Muscle of leg (tissue), 16 donors: ENCODE measurements at places on chromosomes 11 and 22.
A peak's percentile ranks its signal among the peaks of the same experiment; 100 is the strongest.

- peak; percentile 30 for DNase-seq
Measured at GRCh38 chr11:121467965-121468364, 15.2 kb upstream of the SORL1-AS1 start.

GRCh38 chr11:115920841-115921480, 416.7 kb upstream of the CADM1 start:
- no peak for DNase-seq

- DNase-seq, result no peak
Measured at GRCh38 chr11:59800390-59801025, 10.1 kb downstream of the MRPL16 start.

DNA sequence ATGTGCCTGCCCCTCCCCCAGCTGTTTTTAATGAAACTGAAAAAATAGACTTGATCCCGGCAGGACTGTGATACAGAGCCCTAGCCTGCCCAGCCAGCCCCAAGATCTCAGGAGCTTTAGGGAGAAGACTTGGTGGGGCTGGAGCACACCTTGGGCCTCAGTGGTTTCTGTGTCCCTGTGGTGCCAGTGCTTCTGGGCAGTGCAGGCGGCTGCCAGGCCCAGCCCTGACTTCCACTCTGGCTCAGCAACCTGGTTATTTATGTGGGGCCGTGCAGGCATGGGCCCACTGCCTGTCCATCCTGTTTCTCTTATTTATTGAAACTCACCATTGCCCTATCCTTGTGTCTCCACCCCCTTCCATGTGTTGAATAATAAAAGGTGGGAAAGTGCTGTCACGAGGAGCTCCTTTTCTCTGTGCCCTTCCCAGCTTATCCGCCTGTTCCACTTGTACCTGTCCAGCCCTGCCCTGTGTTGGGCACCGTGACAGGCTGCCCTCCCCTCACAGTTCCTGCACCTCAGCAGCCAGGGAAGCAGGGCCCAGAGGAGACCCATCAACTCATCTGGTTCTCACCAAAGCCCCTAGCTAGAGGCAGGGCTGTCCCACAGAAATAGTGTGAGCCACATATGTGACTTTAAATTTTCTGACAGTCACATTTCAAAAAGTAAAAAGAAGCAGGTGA, 20.2 kb downstream of the RELT start:
- DNase-seq, result peak; percentile 8

- peak; percentile 94 for DNase-seq
Measured at GRCh38 chr22:36197065-36197440, 4.6 kb downstream of the APOL4 start.

- DNase-seq, result no peak
Measured at GRCh38 chr11:117924631-117925170, 4.5 kb downstream of the TMPRSS13 start.

DNA sequence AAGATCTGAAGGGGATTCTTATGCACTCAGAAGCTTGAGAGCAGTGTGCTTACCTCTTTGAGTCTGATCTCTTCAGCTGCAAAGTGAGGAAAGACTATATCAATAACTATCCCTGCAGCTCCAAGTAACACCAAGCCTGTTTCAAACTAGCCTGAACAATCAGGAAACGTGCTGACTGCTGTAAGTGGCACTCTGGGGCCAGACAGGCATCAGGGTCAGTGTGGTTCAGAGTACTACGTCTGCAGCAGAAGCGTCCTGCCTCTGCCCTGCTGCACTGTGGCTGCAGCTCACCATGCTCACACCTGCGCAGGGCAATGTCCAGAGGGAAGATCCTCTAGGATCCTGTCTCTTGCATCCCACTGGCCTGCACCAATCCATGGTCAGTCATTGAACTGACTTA, 25.5 kb upstream of the LINC01488 start:
- no peak for DNase-seq

GRCh38 chr11:33387581-33387980, 130.4 kb downstream of the HIPK3 start:
- peak; percentile 8 for DNase-seq

- no peak for DNase-seq
Measured at GRCh38 chr11:75373201-75373600, 21.7 kb upstream of the ARRB1 start.

DNA sequence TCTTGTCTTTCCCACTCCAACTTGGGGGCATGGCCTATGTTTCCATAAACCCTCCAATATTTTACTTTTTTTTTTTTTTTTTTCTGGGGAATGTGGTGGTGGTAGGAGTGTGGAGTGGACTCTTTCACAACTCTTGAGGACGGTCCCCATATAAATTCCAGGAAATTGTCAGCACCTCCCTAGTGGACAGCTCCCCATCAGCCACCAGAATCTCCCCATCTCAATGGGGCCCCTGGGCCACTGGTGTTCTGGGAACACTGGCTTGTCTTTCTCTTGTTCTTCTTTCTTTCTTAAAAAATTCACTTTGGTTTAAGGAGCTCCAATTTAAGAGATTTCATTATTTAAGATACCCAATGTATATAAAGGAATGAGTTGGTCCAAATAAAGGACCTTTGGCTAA, 74.1 kb downstream of the ADM start:
- DNase-seq, result peak; percentile 60

GRCh38 chr11:123560006-123560405, 94.4 kb downstream of the SCN3B start:
- DNase-seq, result peak; percentile 82

GRCh38 chr22:39214383-39215069, 30.3 kb downstream of the PDGFB start:
- DNase-seq, result no peak

- DNase-seq, result no peak
Measured at GRCh38 chr11:84471501-84471900, 1155.6 kb downstream of the DLG2 start.

DNA sequence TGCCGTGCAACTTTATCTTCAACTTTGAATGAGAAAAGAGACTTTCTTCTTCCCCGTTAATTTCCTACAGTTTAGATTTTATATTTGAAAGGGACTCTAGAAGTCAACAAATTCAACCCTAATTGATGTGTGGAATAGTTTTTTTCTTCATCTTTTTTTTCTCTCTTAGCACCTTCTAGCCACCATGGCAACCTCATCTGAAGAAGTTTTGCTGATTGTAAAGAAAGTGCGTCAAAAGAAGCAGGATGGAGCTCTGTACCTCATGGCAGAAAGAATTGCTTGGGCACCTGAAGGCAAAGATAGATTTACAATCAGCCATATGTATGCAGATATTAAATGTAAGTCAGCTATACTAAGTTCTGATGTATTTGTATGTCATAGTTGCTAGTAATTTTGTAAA, 10.5 kb downstream of the GTF2H1 start:
- DNase-seq, result no peak

GRCh38 chr22:48796310-48797015, 1031.2 kb downstream of the BRD1 start:
- DNase-seq, result no peak

DNA sequence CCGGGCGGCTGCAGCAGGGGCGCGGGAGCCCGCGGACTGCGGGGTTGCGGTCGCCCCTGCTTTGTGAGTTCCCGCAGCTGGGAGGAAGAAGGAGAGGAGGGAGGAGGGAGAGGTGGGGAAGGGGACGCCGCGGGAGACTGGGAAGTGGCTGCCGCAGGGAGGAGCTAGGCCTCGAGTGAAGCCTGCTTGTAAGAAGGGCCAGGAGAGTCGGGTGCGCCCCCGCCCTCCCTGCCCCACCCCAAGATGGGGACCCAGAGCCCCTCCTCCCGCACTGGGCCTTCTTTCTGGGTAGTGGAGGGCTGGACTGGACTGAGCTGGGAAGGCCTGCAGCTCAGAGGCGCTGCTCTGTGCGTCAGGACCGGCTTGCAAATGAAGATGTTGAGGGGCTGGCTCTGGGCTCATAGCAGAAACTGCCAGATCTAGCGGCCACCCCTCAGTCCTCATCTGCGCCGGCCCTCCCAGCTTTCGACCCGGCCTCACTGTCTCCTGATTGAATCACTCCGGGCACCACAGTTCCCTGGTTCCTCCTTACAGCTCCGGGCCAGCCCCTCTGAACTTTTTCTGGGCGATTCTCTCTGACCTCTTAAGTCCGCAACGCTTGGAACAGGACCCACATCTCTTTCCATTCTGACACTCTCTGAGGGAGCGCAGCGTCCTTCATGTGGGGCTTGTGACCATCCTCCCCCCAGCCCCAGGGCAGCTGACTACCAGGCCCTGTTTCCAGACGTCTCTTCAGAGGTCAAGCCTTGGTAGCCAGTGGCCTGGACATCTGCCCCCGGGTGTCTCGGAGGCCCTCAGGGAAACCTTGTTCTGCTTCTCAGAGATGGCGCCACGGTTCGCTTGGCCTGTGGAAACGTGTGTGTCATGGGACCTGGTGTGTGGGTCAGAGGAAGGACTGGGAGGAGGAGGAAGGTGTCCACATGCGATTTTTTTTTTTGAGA, 21.9 kb downstream of the SERPINH1 start:
- DNase-seq, result peak; percentile 97

GRCh38 chr11:28704801-28705200, 596.6 kb downstream of the METTL15 start:
- peak; percentile 27 for DNase-seq

DNA sequence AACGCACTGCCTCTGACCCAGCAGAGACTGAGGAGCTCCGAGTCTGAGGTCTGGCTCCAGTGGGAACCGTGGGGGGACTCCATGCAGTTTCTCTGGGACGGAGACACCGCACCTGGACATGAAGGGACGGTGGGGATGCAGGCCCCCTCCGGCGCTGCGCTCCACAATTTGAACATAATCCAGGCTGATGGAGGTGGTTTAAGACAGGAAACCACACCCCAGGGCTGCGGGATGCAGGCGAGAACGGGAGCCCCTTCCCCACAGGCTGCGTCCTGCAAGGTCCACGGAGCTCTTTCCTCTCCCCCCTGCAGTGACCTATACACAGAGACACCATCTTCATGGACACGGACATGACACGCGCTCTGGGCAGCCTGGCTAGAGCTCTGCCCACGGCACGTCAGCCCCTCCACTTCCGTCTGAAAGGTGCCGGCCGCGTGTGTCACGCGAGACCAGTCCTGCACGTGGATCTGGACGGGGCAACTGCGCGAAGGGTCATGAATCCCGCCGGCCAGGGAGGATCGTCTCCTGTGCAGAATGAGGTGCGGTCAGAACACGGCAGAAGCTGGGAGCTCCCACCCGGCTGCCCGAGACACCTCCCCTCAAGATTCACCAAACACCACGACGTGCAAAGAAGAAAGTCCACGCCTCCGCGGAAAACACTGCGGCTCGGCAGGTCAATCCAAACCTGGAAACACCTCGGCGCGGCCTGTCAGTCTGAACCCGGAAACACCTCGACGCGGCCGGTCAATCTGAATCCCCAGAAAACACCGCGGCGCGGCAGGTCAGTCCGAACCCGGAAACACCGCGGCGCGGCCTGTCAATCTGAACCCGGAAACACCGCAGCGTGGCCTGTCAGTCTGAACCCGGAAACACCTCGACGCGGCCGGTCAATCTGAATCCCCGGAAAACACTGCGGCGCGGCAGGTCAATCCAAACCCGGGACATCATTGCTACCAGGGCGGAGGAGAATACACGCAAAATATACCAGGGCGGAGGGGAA, 212.4 kb downstream of the BRD1 start:
- no peak for DNase-seq

GRCh38 chr22:17403906-17404305, 34.6 kb downstream of the CECR2 start:
- DNase-seq, result no peak

- peak; percentile 7 for DNase-seq
Measured at GRCh38 chr11:8503910-8504364, 90.1 kb downstream of the STK33 start.

- DNase-seq, result no peak
Measured at GRCh38 chr11:102656528-102656927, 31.4 kb upstream of the MMP20 start.

- DNase-seq, result no peak
Measured at GRCh38 chr22:44693756-44694155, 8.2 kb upstream of the PRR5 start.

DNA sequence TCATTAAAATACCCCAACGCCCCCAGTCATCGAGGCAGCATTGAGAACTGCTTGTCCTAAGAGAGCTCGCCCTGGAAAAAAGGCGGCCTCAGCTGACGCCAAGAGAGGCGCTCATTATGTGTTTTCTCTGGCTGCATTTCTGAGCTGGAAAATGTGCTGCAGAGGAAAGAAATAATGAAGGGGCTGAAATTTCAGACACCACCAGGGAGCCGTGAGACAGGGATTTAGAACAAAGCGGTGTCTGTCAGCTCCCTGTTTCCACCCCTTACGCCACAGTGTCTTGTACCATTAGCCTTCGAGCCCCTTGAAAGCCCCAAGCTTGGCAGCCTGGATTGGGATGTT, 14.4 kb downstream of the USH1C start:
- peak; percentile 85 for DNase-seq

- no peak for DNase-seq
Measured at GRCh38 chr11:46905806-46906205, 12.5 kb downstream of the LRP4 start.

DNA sequence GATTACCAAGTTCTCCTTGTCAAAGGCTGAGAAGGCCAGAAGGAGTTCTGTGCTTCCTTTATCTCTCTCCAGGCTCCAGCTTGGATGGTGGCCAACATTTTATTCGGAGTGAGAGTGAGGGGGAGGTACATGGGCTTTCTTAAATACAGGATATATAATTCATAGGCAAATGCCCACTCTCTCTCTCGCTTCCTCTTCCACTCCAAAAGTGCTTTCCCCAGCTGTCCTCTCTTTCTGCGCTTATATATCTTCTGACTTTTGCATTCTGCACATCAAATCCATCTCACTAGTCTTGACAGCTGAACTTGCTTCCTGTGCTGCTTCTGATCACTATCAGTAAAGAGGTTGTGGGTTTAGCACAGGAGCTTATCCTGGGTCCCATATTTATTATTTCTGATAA, 125.4 kb upstream of the ARHGAP20 start:
- DNase-seq, result no peak

- no peak for DNase-seq
Measured at GRCh38 chr22:44196731-44197131, 16.0 kb downstream of the PARVG start.

DNA sequence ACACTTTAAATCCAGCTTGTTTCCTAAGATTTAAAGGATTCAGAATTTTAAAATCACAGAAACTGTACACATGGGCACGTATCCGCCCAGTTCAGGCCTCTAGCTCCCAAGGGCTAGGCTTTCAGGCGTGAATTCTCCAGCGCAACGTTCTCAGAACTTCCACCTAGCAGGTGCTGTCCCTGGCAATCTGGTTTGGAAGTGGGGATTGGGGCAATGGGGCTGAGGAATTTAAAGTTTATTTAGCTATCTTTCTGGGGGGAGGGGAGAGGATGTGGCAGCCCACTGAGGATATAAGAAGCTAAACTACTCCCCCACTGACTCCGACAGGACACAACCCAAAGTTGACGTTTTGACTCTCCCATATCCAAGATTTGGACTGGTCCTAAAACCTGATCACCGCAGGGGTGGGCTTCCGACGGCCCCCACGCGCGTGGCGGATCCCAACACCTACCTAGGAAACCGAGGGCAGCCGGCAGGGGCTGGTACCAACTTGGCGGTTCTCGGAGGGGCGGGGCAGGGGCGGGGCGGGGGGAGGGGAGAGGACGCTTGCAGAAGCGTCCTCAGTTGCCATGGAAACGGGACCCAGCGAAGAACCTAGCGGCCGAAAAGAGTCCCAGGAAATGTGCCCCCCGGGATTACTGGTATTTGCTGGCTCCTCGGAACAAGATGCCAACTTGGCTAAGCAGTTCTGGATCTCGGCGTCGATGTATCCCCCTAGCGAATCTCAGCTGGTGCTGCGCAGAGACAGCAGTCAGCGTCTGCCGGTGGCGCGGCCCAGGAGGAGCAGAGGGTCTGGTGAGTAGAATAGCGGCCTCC, at the start of gene HOATZ:
HOATZ (plus strand) TSS at position 563 of the 816 bp plus-strand sequence; CDS start at position 570, 7 bp downstream.
- DNase-seq, result peak; percentile 19
